ENCODE measurements at places on chromosomes 2 and 18.

- DNase-seq = no peak
These were observed 121.1 kb upstream of the TEX51 start for GRCh38 chr2:126777620-126777978.

GRCh38 chr2:203763938-203764664 lies 57.7 kb downstream of the CD28 start:
- DNase-seq = no peak

- DNase-seq = no peak
These were observed 17.3 kb upstream of the ARL5A start for GRCh38 chr2:151845481-151845880.

DNA sequence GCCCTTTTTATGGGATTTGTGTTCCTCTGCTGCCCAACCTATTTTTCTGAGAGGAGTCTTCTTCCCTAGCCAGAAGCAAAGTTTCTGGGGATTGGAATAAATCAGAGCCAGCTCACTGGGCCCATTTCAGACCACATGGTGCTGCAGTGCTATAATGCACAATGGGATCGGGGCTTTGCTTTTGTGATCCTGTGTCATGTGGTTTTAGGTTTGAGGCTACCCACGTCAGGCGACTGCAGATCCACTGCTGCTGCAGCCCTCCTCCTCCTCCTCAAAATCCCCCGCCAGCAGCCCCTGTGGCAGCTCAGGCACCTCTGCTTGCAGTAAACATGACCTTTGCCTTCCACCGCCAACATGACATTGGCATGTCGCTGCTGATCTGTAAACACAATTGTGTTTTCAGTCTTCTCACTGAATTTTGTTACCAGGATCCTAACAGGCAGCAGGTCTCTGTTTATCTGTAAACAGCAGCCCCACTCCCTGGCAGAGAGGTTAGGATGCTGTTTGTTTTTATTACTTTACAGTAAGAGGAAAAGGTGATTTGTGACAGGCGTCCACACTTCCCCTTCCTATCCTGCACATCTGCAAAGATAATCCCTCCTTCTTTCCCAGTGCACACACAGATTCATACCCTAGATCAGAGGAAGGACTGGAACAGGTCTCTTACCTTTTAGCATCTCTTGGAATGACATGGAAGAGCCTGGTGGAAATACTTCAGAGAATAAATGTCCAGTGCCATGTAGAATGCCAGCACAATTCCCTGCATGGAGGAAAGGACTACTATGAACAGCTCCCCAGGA lies 130.8 kb downstream of the FOXI3 start:
- DNase-seq = no peak

- no peak for DNase-seq
These were observed 166.1 kb downstream of the SMAD7 start for GRCh38 chr18:48784656-48785055.

- no peak for DNase-seq
These were observed 154.0 kb downstream of the AGAP1 start for GRCh38 chr2:235647877-235648276.

GRCh38 chr2:24125956-24126355 lies 2.7 kb downstream of the FAM228B start:
- DNase-seq = no peak

GRCh38 chr2:226185616-226186211 lies 613.9 kb downstream of the IRS1 start:
- no peak for DNase-seq

DNA sequence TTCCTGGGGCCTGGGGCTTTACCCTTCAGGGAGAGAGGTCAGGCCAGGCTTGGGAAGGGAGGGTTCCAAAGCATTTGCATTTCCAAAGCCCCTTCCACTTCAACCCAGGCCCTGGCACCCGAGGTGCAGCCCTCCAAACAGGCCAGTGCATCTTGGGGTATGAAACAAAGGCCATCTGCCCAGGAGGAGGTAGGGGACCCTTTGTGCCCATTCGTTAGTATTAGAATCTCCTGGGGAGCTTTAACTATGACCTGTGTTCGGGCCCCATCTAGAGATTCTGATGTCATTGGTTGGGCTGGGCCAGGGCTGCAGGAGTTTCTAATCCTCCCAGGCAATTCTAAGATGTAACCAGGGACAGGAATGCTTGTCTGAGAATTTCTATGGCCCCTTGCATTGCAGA lies 73.6 kb downstream of the CIB4 start:
- DNase-seq = no peak

DNA sequence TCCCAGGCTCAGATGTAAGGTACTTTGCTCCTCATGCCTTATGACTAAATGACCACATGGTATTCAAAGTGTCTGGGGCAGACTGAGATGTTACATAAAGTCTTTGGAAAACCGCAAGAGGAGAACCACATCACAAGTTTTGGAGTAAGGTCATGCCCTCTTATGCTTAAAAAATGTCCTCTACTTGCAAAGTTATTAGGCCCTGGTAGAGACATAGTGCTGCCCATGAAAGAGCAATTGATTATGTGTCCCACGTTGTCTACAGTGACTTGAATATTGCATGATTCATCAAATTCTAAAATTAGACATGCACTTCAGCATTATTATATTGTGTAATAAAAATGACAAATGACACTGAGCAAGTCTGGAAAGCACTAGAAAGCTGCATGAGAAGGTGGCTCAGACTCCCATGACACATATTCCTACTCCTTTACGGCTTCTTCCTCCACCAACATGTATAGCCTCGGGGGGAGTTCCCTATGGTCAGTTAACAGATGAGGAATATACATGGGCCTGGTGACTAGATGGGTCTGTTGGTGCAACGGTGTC lies 602.6 kb upstream of the VRK2 start:
- no peak for DNase-seq

DNA sequence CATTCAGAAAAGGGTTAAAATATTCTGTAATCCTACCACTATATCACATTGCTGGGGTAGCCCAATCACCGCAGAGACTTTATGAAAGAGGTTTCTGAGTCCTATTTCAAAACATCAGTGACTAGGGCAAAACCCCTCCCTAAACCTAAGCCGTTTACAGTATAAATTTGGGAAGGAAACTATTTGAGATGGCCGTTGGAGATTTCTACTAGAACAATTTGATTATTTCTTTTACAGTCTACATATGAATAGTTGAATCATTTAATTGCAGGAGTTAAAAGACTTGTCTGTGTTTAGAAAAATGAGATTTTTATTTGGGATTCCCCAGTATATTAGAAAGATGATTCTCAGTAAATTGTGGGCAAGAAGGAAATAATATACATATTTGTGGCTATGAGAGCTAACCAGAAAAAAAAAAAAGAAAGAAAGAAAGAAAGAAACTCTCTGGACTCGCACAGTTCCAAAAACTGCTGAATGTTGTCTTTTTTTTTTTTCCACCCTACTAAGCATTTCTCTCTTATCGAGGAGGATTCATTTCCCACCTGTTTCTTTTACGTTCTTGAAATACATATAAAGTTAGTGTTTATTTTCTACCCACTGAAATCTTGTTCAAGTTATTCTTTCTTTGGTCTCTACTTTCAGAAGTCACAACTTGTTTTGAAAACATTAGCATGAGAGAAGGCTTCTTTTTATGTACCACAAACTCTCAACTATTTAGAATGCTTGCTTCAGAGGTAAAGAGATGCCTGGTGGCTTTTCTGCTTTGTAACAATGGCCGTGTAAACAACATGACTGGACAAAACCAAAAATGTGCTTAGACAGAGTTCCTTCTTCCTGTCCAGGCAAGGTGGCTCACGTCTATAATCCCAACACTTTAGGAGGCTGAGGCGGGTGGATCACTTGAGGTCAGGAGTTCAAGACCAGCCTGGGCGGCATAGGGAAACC lies 65.9 kb downstream of the BCL2 start:
- no peak for DNase-seq

- no peak for DNase-seq
These were observed 7.6 kb upstream of the NFE2L2 start for GRCh38 chr2:177271981-177272666.

DNA sequence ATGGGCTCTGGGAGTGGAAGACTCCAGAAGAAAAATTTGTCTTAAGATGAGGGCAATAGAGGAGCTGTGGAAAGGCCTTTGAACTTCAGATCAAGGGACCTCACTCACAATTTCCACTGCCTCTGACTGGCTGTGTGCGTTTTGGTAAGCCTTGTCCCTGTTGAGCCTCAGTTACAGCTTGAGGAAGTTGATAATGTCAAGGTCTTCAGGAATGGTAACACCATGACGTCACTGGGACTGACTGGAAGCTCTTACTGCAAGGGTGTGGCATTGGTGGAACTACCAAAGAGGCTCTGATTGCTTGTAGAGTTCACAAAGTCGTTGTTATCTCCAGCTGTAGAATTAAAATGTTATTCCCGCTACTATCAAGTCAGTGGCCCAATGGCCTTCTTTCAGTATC lies 29.2 kb upstream of the CTAGE1 start:
- no peak for DNase-seq

DNA sequence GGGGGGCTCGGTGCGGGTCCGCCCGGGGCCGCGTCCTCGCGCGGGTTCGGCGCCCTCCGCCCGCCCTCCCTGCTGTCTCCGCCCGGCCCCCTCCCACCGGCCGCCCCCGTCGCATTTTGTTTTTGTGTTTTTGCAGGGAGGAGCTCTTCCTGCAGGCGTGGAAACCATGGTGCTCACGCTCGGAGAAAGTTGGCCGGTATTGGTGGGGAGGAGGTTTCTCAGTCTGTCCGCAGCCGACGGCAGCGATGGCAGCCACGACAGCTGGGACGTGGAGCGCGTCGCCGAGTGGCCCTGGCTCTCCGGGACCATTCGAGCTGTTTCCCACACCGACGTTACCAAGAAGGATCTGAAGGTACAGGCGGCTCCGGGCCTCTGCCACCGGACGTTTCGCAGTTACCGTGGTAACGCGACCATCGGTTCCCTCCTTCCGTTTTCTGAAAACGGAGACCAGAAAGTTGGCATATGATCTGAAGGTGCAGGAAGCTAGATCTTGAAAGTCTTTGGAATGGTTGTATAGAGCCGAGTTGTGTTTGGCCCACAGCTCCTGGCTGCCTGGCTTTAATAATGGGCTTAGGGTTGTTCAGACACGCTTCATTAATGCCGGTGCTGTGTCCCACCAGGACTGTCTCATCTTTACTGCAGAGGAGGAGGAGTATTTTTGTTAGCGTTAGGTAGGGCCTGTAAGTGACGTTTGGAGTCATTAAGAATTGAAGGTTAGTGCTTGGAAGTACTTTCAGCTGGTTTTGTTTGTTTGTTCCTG lies 891 bp downstream of the KDM3A start:
- DNase-seq = peak; percentile 56

DNA sequence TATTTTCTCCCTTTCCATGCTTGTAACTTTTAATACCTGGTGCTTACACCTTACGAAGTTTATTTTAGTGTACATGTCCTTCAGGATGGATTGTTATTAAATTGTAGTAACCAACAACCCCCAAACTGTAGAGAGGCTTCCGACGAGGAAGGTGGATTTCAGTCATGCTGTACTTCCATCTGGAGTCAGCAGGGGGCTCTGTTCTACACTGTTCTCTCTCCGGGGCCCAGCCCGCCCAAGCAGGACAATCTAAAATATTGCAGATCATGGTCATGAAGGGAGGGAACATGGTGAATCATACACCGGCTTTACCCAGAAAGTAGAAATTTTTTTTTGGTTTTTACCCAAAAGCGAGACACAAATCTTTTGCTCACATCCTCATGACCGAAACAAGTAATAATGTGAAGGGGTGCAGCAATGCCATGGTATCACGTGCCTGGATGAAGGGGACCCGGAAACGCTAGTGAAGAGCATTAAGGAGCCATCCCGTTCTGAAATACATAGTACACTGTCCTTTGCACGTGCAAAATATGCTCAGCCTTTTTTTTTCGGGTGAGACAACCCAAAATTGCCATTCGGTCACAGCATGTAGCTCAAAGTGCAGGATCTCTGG lies 884.8 kb downstream of the EPHA4 start:
- DNase-seq = peak; percentile 36

DNA sequence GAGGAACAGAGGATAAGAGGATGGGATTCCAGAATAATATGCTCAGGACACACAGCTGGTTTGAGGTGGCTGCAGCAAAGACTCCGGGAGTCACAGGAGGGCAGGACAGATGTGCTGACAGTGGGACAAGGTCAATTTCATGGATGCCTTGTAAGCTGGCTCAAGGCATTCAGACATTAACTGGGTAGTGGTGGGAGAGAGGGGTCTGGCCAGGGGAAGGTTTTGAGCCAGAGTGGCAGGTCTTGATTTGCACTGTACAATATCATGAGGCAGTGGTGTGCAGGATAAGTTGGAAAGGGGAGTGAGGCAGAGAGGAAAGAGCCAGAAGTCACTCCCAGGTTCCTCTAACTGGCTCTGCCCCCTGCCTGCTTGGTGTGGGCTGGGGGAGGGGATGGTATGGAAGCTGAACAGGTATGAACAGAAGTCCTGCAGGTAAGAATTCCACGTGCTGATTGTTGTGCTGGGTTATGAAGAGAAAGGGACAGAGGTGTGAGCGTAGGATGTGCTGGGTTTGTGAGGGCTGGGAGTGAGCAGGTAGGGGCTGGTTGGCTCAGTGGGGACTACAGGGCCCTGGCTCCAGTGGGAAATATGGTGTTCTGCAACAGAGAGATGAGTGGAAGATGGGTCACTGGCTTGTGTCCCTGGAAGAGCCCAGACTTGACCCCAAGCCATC lies 141.7 kb upstream of the COPS8 start:
- DNase-seq = no peak

- no peak for DNase-seq
These were observed 861 bp upstream of the KLHL23 start for GRCh38 chr2:169732583-169733358.

DNA sequence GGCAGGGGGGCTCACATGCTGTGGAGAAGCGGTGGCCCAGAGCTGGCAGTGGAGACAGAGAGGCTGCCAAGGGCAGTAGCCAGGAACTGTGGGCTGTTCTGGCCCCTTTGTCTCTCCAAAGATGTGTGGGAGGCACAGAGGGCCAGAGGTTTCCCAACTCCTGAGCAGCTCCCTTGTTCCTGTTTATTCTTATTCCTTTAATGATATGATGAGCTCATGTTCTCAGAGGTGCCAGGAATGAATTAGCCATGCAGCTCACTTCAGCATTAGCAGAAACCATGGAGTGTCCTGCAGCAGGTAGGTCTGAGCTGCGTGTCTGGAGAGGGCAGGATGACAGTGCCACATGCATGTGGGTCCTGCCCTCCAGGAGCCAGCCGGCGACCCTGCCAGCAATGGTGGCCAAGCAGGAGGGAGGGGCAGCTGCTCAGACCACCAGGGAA lies 77.9 kb upstream of the FZD7 start:
- DNase-seq = no peak

DNA sequence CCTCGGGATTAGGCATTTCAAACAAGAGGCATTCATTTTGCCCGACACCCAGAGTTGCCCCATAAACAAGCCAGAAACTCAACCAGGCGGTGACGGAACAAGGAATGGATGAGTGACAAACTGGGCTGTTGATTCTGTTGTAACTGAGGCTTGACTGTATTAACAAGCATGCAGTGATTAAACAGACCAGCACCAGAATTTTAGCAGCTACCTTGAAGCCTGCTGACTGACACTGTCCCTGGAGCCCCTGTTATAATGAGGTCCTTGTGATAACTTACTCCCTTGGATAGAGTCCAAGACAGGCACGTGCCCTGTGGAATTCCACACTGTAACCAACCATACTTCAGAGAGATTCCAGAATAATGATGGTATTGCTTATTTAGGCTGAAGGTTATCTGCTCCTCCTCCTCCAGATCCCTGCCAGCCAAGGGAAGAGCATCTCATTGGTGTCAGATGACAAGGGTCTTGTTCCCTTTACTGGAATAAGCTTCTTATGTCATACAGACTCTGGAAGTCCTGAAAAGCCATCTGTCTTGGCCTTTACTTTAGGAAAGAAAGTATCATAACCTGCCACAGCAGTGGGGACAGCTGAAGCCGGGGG lies 97.1 kb upstream of the RMDN2 start:
- no peak for DNase-seq

- DNase-seq = no peak
These were observed 42.2 kb upstream of the SMAD7 start for GRCh38 chr18:48992791-48993555.

All from activated T-helper 9 cell treated with anti-CD3 and anti-CD28 coated beads, Interleukin-2, amount 50 U/mL, for 16 hours (primary cell).